MV-4-11 (cell line): ENCODE measurements at places on chromosomes 16 and 17.

- peak; percentile 24 for DNase-seq
These were observed 2.7 kb downstream of the PLEKHH3 start for GRCh38 chr17:42673885-42674754.

- no peak for DNase-seq
These were observed 1337.5 kb upstream of the CDH8 start for GRCh38 chr16:63373744-63374143.

DNA sequence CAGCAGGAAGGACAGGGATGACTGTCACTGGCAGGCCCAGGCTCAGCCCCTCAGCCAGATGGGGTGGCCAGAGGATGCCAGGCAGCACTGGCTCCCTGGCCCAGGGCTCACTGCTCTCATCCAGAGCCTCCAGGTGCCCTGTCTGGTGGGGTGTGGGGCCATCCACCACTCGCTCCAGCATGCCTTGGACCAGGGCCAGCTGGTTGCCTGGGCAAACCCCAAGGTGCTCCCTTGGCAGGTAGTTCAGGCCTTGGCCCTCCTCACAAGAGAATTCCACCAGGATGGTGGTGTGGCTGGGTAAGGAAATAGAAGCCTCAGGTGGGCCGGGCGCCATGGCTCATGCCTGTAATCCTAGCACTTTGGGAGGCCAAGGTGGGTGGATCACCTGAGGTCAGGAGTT lies 29.4 kb downstream of the LGALS9 start:
- no peak for DNase-seq

DNA sequence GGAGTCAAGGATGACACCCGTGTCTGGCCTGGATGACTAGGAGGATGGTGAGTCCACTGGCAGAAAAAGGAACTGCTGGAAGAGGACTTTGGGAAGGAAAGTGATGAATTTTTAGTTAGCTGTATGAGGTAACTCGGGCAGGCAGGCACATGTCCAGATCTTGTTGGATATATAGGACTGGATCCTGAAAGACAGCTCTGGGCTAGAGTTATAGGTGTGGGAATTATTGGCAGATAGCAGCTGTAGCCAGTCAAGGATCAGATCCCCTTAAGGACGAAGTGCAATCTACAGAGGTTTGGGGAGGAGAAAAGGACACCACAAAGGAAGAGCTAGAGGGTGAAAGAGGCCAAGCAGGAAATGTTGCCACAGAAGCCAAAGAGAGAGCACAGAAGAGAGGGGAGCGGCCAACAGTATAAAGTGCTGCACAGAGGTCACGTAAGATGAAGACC lies 10.1 kb downstream of the CYB5D1 start:
- peak; percentile 40 for DNase-seq

- DNase-seq, result no peak
These were observed 36.6 kb upstream of the TMEM132E start for GRCh38 chr17:34542700-34543336.

DNA sequence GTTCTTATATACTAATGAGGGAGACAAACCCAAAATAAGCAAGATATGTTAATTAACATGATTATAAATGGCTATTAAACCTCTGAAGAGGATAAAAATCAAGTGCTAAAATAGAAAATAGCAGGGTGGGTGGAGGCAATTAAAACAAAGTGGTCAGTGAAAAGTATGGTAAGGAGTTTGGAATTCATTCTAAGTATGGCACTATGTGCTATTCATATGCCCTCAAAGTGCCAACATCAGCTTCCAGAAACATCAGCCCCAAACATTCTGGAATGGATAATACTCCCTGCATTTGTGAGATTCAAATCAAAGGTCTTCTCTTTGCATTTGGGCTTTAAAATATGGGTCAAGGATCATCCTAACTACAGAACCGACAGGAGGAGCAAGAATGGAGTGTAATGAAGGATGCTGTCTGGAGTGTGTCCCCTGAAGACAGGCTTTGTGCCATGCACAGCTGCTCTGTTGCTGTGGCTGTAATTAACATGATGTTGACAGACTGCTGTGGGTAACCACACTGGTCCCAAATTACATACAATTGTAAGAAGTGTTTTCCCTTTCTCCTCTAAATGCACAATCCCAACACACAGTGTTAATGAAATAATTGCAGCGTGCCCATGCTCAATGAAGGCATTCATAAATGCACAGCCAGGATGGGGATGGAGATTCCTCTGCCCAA lies 93.1 kb downstream of the VAT1L start:
- no peak for DNase-seq

- DNase-seq, result no peak
These were observed 234.5 kb downstream of the NTN1 start for GRCh38 chr17:9255833-9256232.

GRCh38 chr17:43658900-43659299 lies 2.8 kb downstream of the MEOX1 start:
- no peak for DNase-seq

DNA sequence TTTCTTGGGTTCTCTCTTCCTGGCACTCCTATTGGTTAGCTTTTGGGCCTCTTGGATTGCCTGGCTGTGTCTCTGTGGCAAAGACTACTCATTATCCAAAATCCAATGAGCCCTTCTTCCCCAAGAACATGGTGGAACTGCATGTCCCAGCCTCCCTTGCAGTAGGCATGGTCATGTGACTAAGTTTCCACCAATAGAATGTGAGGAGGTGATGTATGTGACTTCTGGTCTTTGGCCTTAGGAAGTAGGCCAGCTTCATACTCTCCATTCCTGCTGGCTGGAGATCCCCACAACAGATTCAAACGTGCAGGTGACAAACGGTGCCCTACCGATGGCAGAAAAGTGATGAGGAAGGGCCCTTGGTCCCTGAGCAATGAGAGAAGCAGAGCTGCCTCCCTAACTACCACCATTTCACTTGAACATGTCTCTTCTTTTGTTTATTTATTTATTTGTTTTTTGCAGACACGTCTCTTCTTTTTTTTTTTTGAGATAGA lies 17.3 kb upstream of the SPN start:
- peak; percentile 96 for DNase-seq

- DNase-seq, result peak; percentile 20
These were observed 2.5 kb upstream of the HEATR9 start for GRCh38 chr17:35870906-35871819.

GRCh38 chr16:63737633-63738032 lies 1384.2 kb downstream of the CDH11 start:
- DNase-seq, result no peak

GRCh38 chr16:977081-977701 lies 4.4 kb upstream of the SOX8 start:
- DNase-seq, result no peak

DNA sequence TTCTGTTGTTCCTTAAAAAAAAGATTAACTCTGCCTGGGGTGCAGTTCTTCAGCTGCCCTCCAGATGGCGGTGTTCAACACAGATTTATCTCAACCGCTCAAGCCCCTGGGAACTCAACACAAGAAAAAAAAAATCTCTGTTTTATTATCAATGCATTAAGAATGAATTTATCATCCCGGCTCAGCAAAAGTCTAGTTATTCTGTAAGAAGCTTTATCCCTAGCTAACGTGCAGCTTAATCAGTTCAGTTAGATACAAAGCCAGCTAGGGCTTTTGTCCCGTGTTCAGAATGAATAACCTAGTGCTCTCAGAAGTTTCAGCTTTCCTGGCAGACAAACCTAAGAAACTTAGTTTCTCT lies 475.9 kb upstream of the CCL2 start:
- DNase-seq, result peak; percentile 38

DNA sequence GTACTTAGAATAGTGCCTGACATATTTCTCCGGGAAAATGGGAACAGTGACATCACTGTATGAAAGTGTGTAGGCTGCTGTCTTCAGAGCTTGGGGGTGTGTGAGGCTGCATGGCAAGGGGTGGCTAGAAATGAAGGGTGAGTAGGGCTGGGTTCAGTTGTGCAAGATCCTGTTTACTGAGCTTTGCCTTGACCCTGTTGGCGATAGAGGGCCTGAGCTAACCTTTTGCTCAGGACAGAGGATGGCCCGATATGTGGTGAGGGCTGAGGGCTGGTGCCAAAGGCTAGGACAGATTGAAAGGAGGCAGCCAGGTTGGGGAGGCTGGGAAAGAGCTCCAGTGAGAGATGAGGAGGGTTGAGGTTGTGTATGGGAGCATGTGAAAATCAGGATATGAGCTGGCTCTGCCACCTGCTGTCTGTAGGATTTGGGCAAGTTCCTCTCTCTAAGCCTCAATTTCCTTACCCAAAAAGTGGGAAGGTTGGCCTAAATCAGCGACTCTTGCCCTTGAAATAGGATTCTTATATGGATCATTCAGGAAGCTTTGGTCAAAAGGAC lies 6.0 kb upstream of the CCL1 start:
- DNase-seq, result no peak

DNA sequence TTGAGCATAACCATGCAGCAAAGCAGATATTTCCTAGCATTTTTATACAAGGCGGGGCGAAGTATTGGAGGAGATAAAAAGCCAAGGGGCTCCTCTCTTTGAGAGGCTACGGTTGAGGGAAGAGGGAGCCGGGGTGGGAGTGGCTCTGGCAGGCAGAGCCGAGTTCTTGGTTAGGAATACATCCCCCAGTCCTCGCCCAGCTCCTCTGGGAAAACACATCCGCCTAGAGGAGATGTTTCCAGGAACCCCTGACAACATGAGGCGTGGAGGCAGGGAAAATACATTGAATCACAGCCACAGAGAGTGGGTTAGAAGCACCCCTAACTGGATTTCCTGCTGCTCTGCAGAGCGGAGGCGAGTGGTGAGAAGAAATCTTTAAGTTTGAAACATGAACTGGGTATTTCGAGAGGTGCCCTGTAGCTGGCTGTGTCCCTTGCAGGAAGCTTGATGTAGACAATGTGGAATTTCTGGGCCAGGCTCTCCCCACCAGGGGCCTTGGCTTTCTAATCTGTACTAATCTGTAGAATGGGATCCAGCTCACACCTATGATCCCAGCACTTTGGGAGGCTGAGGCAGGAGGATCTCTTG lies 27.3 kb downstream of the TTYH2 start:
- no peak for DNase-seq

GRCh38 chr17:30363715-30364202 lies 15.0 kb upstream of the CPD start:
- DNase-seq, result peak; percentile 72

DNA sequence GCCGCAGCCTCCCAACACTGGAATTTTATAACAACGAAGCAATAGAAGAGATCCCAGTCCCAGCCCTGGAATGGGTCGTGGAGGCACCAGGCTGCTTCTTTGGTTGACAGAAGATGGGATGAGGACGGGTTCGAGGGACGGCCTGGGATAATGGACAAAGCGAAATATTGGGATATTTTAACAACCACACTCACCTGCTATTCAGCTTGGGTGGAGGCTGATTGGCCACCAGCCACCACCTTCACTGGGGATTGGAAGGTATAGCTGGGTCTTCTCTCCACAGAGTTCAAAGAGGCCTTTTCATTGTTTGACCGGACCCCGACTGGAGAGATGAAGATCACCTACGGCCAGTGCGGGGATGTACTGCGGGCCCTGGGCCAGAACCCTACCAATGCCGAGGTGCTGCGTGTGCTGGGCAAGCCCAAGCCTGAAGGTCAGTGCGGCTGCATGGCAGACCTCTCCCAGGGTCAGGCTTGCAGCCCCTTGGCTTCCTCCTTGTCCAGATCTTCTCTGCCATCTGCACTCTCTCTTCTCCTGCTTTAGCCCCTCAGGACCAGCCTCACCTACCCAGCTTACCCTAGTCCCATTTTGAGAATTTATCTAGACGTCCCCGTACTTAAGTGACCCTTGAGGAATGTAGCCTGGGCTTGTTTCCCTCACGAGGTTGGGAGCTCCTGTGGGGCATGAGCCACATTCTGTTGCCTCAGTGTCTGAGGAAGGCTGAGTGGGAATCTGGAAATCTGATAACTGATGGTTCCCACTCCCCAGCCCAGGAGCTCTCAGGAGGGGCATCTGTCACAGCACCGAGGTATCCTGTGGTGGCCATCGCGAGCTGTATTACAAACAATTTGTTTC lies 10.7 kb downstream of the MYL4 start:
- no peak for DNase-seq

DNA sequence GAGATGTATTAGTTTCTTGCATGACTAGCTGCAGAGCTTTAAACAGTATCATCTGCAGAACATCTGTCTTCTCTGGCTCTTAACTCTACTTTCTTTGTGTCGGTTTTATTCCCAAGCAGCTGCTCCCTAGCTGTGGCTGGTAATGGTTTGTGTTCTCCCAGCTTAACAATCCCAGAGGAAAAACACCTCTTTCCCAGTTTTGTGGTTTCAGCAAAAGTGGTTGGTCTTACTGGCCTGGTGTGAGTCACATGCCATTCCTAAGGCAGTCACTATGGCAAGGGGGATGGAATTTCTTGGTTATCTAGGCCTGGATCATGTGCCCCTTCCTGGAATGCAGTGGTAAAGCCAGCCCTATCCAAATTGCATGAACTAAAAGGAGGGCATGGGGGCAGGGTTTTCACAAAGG lies 27.5 kb downstream of the OMG start:
- no peak for DNase-seq

- DNase-seq, result peak; percentile 61
These were observed 3.8 kb upstream of the RNF157 start for GRCh38 chr17:76243826-76244679.

DNA sequence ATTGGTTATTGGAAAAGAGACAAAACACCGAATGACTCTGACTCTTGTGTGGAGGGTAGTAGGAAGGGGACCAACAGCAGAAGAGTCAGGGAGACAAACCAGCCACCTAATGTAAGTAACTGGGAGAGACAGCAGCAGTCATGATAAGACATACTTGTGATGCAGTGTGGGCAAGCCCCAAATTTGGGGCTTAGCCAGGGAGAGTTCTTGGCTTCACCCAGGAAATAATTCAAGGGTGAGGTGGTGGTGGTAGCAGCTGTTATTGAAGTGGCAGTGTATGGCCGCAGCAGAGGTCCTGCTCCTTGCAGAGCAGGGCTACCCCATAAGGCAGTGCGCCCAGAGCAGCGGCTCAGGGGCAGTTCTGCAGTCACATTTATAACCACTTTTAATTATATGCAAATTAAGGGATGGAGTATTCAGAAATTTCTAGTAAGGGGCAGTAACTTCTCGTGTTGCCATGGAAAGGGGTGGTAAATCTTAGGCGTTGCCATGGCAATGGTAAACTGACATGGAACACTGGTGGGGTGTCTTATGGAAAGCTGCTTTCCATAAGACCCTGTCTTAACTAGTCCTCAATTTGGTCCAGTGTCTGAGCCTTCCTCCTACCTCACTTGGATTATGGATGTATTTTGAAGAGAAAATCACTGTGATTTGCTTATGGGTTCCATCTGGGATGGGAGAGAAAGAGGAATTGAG lies 317.1 kb downstream of the PHKB start:
- no peak for DNase-seq

- DNase-seq, result peak; percentile 77
These were observed 28.9 kb downstream of the FAM20A start for GRCh38 chr17:68572138-68572842.

DNA sequence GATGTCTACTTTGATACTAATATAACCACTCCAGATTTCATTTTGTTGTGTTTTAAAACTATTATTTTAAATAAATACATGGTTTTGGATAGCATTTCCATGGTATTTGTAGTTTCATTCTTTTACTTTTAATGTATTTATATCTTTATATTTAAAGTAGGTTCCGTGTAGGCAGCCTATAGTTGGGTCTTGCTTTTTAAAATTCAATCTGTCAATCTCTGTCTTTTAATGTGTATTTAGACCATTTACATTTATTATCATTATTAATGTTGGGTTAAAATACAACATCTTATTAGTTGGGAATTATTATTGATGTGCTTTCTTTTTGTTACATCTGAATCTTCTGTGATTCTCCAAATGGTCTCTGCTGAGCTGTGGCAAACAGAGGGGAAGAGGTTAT lies 412.1 kb downstream of the NPIPA7 start:
- DNase-seq, result no peak
